SW 1271 (cell line): ENCODE measurements at places on chromosomes 13 and 19.

GRCh38 chr19:30731591-30731990, 359.4 kb downstream of the ZNF536 start:
- DNase-seq, result no peak

- DNase-seq, result no peak
These were observed 127.4 kb downstream of the SLITRK5 start for GRCh38 chr13:87798536-87798935.

- no peak for DNase-seq
These were observed at the start of gene OLFM2 for GRCh38 chr19:9936326-9937000. Gene OLFM2, minus strand, starts transcription at chr19:9936515. Its CDS starts 149 bp downstream, at chr19:9936366.

DNA sequence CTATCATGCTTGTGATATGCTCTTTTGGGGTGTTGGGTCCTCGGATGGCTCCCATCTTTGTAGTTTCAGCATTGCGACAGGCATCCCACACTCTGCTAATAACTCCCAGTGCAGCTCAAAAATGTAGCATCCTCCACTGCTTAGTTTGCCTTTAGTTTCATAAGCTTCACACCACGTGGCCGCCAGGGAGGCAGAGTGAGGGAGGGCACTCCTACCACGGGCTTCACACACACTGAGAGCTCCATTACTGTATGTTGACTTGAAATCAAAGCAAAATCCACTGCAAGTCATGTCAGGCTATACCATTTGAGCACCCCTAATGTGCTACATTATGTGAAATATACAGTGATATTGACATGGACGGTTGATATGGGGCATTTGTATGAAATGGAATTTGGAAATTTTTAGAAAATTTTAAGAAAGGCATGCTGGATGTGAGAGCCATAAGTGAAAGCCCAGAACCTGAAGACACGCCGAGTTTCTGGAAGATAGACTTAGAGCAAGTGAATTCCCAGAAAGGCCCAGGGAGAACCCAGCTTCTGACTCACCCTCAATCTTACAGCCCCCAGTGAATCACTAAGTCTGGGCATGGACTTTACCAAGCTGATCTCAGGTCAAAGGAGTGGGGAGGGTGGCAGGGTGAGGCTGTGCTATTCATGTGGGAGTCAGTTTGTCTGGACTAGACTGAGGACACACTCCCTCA, 94.1 kb downstream of the HSPH1 start:
- no peak for DNase-seq

DNA sequence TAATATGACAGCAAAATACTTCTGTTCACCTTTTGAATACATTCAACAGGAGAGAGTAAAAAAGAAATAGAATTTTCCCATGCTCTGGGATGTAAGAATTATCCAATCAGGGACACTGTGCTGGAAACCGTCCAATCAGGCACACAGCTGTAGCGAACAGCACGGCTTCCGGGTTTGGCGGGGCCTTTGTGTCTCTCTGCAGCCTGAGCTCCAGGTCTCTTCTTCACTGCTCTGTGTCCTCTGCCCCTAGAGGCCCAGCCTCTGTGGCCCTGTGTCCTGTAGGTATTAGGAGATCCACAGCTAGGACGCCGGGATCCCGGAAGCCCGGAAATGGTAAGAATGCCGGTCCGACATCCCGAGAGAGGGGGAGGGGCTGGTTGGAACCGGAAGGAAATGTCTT, 92.7 kb downstream of the ZNF737 start:
- no peak for DNase-seq

GRCh38 chr19:42234364-42234763, 8.0 kb downstream of the GSK3A start:
- DNase-seq, result no peak

DNA sequence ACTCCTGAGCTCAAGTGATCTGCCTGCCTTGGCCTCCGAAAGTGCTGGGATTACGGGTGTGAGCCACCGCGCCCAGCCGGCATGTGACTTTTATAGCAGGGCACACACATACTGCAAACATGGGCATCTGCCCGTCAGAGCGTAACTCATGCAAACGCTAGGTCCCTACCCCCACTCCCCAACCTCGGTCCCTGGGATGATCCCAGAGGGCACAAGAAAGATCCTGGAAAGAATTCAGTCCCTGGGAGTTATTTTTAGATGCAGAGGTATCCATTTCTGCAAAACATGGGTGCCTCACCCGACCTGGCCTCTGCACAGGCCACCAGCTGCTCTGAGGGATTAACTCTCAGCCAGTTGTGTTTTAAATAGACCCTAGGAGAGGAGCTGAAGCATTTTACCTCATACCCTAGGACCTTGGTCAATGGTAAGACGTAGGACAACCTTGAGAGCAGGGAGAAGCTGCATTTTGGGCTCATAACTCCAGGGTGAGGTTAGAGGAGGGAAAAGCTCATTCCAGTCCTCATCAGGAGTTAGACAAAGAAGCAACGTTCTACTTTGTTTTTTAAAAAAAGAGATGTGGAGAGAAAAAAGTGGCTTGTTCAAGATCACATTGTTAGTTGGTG, 10.8 kb downstream of the TMEM38A start:
- DNase-seq, result no peak

DNA sequence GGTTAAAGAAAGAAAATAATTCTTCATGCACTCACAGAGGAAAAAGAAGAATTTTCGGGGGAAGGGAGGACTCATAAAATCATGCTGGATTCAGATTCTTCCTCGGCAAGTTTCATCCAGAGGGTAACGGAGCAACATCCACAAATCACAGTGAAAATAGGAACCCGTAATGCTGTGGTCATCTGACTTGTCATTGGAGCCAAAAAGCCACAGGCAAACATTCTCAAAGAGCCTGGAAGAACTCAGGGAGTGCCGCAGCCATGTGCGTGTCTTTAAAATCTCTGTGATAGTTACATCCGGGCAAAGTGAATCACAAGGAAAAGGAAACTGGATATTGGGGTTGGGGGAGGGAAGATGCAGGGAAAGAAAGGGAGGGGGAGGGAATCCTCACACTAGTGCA, 33.0 kb upstream of the VSTM2B start:
- DNase-seq, result no peak

GRCh38 chr13:40331802-40332201, 334.6 kb downstream of the FOXO1 start:
- no peak for DNase-seq

GRCh38 chr13:42525035-42525504, 48.9 kb upstream of the TNFSF11 start:
- peak; percentile 54 for DNase-seq

DNA sequence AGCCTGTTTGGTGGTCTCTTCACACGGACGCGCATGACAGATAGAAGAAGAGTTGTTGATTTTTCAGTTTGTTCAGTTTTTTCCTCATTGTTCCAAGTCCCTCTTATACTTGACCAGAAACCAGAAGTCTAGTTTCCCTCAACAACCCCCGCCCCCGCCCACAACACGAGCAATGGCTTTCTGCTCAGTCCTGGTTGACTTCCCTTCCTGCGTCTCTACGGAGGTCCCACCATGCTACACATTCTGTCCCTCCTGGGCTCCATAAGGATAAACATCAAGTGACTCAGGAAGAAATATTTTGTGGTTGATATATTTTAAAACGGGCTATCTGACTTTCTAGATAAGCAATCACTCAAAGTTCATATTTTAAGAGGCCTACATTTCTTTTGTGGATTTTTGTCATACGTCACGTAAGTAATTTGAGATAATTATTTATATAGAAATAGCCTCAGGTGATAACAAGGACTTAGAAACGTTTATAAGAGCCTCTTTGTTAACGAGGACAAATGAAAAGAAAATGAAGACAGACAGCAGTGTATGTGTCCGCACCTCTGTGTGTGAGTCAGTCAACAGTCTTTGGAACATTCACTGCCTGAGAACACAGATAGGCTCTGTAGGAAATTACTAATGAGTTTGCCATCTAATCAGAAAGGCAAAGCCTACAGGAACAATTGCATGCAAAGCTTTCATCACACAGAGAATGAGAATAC, 214.4 kb downstream of the RAP2A start:
- no peak for DNase-seq

GRCh38 chr19:41701401-41702075, 6.9 kb upstream of the CEACAM5 start:
- DNase-seq, result peak; percentile 9

DNA sequence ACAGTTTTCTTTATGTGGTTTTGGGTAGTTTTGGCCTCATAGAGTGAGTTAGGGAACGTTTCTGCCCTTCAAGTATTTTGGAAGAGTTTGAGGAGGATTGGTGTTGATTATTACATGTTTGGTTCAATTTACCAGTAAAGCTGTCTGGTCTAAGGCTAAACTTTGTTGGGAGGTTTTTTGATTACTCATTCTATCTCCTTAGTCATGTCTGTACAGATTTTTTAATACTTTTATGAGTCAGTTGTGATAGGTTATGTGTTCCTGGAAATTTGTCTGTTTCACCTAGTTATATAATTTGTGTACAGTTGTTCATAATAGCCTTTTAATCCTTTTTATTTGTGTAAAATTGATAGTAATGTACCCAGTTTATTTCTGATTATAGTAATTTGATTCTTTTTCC, 20.4 kb downstream of the RNF17 start:
- DNase-seq, result no peak

DNA sequence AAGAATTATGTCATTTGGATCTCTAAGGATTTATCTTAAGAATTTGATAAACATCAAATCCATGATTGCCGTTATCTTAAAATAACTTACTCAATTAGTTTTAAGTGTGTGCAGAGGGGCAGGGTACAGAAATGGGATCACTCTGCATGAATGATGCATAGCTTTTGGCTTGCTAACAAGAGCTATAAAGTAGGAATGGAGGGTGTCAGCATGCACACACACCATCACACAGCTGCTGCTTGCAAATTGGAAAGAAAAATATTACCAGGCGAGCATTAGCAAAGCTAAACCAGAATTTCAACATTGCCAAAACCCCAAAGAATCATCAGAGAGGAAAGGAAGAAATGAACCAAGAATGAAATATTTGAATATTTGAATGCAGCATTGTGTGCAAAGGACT, 580.6 kb downstream of the LMO7 start:
- no peak for DNase-seq

- no peak for DNase-seq
These were observed 214.0 kb upstream of the SOX1 start for GRCh38 chr13:111852725-111853518.

- DNase-seq, result no peak
These were observed 19.6 kb downstream of the RNF6 start for GRCh38 chr13:26202365-26202972.

DNA sequence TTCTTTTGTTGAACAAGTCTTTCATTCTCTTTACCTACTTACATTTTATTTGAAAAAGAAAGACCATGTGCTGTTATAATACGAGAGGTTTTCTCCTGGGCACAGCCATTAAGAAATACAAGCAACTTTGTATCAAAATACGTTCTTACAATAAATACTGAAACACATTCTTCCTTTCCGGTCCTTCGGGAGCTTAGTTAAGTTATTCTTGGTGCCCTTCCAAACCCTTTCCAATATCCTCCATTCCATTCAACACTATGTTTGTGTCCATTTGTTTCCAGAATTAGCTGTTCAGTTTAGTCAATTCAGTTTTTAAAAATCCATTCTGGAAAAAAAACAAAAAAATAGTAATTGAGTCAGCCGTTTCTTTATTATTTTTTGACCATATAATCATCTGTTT, 746.8 kb upstream of the SLC10A2 start:
- DNase-seq, result no peak

DNA sequence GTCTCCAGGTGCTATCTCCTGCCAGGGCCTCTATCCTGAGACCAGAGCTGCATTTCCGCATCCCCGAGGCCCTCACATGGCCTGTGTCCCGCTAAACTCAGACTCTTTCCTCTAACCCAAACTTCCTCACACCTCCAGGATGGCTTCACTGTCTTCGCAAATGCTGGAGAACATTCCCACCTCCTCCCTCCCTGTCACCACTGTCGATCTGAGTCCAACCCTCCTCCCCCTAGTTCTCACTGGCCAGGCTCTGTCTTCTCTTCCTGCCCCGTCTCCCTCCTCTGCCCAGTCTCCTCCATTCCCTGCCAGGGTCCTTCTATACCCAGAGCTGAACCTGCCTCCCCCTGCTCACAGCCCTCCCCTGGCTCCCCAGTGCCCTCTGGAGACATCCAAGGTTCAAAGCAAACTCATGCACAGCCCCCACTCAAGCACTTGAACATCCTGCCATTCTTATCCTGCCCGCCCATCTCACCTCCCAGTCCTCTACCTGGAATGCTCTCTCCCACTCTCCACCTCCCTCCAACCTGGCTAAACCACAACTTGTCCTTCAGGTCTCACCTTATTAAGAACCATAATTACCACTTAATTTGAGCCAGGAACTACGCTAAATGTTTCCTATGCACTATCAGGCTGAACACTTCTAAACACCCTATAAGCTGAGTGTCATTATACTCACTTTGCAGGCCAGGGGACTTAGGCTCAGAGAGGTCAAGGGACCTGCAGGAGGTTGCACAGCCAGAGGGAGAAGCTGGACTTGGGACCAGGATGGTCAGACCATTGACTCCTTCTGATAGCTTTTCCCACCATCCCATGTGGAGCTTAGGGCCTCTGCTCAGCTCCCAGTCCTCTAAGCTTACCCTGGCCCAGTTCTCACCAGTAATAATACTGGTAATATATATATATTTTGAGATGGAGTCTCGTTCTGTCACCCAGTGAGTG, 961 bp upstream of the VSIG10L start:
- no peak for DNase-seq

- DNase-seq, result no peak
These were observed 617.2 kb downstream of the PCDH9 start for GRCh38 chr13:66612983-66613382.

DNA sequence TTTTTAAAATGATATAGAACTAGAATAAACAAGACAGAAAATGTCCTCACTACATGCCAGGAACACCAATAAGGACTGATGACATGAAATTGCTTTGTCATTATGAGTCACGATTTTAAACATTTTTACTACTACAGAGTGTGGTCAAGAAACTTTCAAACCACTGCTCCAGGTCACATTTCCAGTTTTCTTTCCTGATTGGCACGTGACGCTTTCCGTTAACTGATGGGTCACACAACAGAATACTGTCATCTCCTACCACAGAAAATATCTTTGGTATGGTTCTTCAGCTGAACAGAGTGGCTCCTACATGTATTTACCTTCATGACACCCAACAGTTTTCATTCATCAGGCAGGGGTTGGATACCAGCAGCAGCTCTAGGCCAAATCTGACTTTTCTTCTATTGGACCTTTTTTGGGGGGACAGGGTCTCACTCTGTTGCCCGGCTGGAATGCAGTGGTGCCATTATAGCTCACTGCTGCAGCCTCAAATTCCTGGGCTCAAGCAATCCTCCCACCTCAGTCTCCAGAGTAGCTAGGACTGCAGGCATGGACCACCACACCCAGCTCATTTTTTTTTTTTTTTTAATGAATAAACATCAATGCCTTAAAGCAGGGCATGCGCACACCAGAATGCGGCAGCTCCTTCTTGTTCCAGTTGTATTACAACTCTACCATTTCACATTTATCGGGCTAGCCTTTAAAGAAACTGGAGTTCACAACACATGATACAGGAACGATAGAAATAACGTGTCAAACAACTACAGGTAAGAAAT, 147.4 kb downstream of the RNF17 start:
- DNase-seq, result no peak

DNA sequence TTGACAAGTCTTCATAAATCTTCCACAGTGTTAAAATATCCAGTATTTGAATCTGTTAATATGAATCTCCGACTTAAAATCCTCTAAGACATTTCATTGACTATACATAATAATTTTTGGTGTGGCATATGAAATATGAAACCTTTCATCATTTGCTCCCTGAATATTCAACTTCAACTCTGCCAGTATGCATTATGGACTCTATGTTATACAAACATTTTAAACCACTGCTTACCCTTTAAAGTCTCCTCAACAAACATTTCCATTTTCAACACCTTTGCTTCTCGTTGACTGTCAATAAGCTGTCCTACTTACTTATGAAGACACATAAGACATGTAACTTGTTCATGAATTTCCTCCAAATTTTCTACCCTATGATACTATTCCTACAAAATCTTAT, 579.4 kb upstream of the SLITRK6 start:
- no peak for DNase-seq
